Karpas-422 (cell line): ENCODE measurements at places on chromosomes 6 and 20. TPM values are rescaled to one million over a fixed set of nuclear protein-coding genes. Genes with fewer than 3 reads are reported as not detected.

- DNase-seq = no peak
Observed at GRCh38 chr6:83590416-83590815, 78.1 kb downstream of the PRSS35 start.

DNA sequence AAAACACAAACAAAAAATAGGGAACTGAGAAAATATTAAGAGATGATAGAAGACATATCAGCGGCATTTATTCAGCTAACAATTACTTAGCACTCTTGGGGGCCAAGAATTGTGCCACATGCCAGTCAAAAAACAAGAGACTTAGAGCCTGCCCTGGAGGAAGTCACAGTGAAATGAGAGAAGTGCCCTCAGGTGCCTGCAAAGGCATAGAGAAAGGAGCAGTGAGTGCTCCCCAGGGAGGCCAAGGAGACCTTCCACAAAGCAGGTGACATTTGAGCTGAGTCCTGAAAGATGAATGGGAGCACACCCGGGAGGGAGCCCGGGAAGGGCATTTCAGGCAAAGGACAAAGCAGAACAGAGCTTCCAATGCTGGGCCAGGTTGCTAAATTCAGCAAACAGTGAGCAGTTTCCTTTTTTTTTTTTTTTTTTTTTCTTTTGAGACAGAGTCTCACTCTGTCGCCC lies 184.7 kb upstream of the JARID2 start:
- no peak for DNase-seq

ERVFRD-1 gene
- total RNA-seq = not detected in 2 replicates

ABHD12 gene
- total RNA-seq = 26.1 and 35.9 TPM in 2 replicates

- DNase-seq = peak; percentile 83
Observed at GRCh38 chr6:38973178-38974057, 75.2 kb upstream of the GLP1R start.

DNA sequence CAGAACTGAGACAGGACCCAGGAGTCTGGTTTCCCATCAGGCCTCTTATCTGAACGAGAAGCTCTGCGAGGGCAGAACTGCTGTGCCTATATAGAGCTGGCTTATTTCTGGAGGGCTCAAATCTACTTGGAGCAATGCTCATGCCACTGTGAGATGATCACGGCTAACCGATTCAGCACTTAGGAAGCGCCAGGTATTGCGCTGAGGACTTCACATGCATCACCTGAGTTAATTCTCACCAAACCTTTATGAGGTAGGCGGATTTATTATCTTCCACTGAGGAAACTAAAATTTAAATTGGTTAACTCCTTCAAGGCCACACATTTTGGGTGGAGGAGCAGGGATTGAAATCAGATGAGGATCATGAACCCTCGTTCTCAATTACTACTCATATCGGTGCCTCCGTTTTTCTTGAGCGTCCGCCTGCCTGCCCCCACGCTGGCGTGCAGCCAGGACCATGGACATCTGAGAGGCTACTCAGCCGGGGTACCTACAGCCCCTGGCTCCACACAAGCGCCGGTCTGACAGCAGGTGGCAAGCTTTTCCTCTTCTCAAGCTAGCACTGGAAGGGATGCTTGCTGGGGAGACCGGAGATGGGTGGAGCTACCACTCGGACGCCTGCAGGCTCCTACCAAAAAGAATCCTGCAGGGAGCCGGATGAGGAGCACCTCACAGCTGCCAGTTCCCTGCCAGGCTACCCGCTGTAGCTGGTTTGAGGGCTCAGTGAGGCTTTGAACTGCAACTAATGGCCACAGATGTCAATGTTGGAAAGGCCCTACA lies 1.0 kb upstream of the PCIF1 start:
- peak; percentile 70 for DNase-seq

DNA sequence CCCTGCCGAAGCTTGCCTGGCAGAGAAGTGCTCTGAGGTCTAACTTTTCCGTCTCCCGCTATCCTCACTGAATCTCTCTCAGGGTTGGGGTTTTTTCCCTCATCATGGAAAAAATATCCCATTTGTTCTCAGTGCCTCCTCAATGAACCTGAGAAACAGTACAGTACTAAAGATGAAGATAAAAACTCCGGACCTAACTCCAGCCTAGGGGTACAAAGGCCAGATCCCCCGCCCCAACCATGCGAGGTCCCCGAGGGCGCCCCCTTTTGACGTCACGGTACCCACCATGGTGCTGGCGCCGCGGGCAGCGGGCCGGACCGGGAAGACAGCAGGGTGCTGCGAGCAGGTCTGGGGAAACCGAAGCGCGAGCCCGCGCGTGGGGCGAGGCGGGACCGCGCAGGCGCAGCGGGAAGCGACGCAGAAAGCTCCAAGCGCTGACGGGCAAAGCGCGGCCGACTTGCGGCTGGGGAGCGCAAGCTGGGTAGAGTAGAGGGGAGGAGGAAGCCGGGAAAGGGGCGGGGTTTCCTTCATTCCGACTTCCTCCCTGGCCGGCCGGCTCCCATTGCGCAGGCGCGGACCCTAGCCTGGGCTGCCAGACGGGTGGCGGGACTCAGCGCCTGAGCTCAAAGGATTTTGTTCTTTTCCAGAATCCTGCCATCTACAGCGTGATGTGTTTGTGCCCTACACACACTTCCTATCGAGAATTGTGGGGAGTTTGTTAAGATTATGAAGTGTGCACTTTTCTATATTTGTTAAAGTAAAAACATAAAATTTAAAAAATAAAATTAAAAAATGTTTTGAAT lies at the start of gene LSM2:
Gene LSM2 (minus strand): TSS at position 497 of the 803 bp plus-strand sequence. CDS start 209 bp downstream, at position 288.
- DNase-seq = peak; percentile 97

GRCh38 chr6:137210903-137211302 lies 8.3 kb downstream of the IFNGR1 start:
- DNase-seq = no peak

DNA sequence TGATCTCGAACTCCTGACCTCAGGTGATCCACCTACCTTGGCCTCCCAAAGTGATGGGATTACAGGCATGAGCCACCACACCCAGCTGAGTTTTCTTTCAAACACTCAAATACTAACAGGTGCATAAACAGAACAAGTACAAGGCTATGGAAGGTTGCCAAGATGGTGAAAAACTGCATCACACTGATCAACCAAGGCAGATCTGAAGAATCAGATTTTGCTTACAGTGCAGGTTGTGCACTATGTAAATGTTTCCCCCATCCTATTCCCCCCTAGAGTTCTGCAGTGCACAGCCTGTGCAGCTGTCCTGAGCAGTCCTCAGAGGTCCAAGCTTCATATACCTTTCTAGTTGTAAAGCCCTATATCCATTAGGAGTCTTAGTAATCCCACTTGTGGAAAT lies 73.0 kb downstream of the GFRA4 start:
- DNase-seq = no peak

DNA sequence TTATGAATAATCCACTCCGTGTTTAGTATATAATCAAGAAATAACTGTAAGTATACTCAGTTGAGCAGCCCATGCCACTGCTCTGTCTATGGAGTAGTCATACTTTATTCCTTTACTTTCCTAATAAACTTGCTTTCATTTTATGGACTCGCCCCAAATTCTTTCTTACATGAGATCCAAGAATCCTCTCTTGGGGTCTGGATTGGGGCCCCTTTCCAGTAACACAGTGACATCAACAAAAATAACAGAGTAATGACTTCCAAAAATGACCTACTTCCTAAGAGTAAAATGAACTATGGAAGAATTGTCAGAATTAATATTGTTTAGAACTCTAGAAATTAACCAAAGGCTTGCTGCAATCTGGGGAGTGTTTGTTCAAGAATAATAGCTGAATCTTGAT lies 8.8 kb downstream of the OR2H1 start:
- DNase-seq = no peak

DNA sequence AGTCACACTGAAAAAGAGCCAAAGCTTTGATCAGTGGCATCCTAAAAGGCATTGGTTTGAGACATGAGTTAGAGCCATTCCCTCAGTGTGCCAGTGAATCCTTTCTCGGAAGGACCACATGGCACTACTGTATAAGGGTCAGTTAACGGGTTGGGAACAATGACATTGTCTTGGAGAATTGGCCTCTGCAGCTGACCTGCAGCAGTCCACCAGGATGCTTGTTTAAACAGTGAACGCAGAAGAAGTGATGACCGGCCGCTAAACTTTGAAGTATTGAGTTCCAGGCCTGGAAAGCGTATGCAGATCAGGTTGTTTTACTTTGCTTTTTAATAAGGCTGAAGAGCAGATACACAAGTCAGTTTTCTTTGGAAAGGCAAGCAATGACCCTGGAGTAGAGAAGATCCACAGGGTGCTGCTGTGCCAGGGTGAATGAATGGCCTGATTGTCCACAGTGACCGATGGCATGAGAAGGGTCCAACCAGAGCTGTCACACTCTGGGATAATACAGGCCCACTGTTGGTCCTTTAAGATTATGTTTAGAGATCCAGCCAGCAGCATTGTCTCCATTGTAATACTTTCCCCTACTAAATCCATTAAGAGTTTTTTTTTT lies 57.8 kb downstream of the GMPR start:
- no peak for DNase-seq

GRCh38 chr6:157885876-157886275 lies 62.8 kb downstream of the SNX9 start:
- no peak for DNase-seq

HLA-DQB1 gene
- total RNA-seq = 79.1 and 126 TPM in 2 replicates

TTI1 gene
- total RNA-seq = 22.7 and 38.3 TPM in 2 replicates

CALHM6 gene
- total RNA-seq = 0.25 TPM in 1 of 2 replicates, not detected in the other

DNA sequence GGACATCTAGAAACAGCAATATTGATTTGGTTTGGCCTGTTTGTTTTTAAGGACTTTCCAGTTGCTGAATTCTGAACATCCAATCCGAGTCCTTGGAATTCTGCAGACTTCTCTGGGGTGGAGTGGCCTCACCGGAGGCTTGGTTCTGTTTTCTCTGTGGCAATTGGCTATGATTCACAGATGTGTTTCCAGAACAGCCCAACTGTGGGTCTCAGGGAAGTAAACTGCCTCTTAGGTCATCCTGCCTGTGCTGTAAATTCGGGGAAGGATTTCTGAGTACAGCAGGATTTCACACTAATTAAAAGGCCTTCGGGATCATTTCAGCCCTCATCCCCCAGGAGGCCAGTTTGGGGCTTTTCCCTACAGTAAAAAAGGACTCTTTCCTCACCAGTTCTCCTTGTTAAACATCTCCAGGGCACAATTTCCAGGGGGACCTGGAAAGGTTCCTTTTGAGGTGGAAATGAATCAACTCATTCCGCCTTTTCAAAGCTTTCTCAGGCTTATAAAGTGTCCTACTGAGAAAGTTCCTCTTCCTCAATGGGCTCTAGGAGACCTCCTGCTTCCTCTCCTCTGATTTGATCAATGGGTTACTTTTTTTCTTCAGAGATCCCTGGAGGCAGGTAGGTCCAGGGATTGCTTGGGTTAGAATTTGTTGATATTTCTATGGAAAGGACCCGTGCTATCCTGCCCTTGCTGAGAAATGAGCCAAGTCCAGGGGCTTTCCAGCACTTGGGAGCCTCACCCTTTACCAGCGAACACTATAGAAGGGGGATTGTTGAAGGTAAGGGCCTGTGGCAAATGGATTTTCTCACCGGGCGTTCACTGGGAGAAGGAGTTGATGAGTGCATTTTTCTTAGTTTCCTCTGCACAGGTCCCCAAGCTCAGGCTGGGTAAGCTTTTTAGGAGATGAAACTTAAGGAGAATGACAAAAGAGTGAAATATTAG lies 114.6 kb downstream of the CLIC5 start:
- DNase-seq = no peak

GRCh38 chr6:75337835-75338580 lies 53.4 kb upstream of the TMEM30A start:
- no peak for DNase-seq

DNA sequence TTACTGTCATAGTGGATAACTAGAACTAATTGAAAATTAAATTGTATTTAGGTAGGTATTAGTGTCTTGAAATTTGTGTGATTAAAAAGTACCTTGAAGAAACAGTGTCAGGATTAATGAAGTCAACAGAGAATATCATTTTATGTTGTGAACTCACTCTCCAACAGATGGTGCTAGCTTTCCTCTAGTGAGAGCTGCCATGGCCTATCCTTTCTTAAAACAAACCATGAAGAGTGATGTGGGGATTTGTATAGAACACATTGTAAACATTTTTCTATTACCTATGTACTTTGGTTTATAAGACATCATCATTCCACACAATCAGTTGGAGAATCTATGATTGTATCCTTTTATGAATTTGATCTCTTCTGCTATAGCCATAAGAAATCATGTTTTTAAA lies 4.8 kb upstream of the SRSF12 start:
- peak; percentile 60 for DNase-seq

- no peak for DNase-seq
Observed at GRCh38 chr6:14810021-14810420, 435.8 kb upstream of the JARID2 start.

MACROD2 gene
- 0.04 and 0.15 TPM in 2 replicates for total RNA-seq

DNA sequence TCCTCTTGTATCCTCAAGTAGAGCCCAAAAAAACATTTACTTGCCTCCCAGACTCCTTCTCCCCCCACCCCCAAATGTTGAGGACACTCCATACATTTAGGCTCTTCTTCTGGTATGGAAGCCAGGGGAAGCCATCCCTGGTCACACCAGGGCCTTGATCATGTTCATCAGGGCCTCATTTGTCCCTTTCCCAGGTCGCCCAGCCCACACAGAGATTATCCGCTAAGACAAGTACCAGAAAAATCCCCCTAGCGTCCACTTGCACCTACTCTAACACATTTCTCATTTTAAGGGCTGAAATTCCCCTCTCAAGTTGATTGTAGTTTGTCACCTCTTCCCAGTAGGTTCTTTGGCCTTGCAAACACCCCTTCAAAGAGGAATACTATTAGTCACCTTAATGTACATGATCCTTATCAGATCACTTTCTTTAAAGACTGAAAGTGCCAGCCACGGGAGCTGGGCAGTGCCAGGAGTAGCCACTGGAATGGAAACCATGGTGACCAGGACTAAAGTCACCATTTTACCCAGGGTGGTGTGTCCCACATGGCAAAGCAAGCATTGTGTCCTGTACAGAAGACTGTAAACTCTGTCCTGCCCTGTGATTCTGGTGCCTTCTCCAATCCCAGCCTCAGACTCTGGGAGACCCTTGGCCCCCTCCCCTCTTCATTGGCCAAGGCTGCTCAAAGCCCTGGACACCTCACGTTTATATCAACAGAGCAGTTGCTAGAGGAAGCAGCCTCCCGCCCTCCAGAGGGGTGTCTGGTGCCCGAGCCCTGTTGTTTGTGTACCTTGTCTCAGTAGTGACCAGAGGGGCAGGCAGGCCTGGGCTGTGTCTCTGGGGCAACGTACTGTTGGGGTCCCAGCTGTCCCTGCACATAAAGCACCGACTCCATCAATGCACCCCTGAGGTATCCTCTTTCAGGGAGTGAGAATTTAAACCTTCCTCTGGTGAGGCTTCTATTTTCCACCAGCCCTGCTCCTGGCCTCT lies 5.0 kb upstream of the APOBEC2 start:
- DNase-seq = no peak

GRCh38 chr20:61939691-61940360 lies 125.9 kb downstream of the TAF4 start:
- no peak for DNase-seq

- no peak for DNase-seq
Observed at GRCh38 chr6:7051780-7052442, 55.9 kb upstream of the RREB1 start.

- no peak for DNase-seq
Observed at GRCh38 chr20:47559141-47559540, 57.5 kb downstream of the NCOA3 start.
